Activated CD8-positive, alpha-beta memory T cell treated with anti-CD3 and anti-CD28 coated beads for 1 hour (primary cell): ENCODE measurements at places on chromosomes 3 and 15.

DNA sequence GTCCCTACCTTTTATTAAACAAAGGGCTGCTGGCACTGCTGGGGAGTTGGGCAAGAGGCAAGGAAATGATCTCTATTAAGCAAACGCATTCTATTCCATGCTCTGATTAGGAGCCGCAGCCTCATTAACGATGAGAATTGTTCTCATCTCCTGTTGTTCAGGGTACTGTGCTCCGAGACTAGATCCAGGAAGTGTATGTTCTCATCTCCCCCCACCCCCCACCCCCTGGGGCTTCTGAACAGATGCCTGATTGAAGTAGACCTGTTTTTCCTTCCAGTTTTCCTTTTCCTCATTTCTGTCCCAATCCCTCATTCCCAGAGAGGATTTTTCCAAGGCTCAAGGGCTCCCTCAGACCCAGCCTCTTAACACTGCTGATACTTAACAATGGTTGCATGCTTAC, 81.6 kb upstream of the FEZF2 start:
- no peak for DNase-seq

GRCh38 chr15:57098896-57099295, 180.5 kb downstream of the TCF12 start:
- no peak for DNase-seq

DNA sequence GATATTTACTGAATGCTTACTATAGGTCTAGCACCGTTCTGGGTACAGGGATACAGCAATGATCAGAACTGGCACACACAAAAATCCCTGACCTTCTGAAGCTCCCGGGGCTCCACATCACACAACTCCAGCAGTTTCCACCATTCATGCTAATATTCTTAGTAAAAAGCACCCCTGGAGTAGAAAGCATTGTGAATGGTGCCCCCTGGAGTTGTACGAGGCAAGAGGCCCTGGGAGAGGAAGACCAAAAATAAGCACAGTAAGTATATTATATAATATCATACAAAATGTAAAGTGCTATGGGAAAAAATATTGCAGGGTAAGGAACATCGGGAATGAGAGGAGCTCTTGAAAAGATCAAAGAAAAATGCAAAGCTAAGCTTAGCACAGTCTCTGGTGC, 790 bp upstream of the SRGAP3 start:
- no peak for DNase-seq

DNA sequence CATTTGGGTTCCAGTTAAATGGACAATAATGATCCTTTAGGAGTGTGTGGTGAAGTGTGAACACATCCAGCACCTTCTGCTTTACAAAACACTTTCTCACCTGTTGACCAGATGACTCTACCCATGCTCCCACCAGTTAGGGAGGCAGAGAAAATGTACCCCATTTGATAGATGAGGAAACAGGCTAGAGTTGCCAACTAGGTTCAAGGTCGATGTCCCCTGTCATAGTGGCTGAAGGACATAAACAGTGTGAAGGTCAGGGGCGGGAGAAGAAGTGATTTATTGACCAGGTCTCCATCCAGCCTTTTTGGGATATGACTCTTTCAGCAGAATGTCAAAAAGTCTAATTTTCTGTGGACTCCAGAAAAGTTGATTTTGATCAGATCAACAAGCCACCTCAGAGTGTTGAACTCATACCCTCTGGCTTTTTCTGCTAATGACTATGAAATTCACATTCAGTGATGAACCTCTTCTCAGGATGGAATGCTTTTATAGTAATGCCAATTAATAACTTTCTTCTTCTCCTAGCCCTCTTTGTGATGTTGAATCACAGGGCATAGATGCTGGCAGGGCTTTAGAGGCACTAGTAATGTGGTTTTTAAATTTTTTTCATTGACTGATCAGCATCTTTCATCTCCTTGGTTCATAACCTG, 57.5 kb downstream of the CPN2 start:
- DNase-seq: no peak

GRCh38 chr3:46895761-46896160, 18.2 kb downstream of the PTH1R start:
- DNase-seq: no peak

DNA sequence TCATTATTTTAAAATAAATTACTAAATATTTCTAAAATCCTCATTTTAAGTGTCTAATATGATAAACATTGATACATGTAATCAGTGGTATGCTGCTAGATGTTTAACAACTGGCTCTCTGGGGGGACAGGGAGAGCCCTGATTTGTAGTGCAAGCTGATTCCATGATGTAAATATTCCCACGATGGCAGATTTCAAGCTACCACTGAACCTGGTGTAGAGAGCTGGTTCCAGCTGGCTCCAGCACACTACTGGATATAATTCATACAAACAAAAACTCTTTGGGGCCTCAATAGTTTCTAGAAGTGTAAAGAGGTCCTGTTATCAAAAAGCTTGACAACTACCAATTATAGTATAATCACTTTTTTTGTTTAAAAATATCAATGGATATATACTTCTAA, 316.2 kb downstream of the SLC9A9 start:
- DNase-seq: no peak

- no peak for DNase-seq
Observed at GRCh38 chr3:172154768-172155664, 115.6 kb downstream of the FNDC3B start.
